Neural progenitor cell (in vitro differentiated cells): ENCODE measurements at places on chromosomes 16 and 17.

DNA sequence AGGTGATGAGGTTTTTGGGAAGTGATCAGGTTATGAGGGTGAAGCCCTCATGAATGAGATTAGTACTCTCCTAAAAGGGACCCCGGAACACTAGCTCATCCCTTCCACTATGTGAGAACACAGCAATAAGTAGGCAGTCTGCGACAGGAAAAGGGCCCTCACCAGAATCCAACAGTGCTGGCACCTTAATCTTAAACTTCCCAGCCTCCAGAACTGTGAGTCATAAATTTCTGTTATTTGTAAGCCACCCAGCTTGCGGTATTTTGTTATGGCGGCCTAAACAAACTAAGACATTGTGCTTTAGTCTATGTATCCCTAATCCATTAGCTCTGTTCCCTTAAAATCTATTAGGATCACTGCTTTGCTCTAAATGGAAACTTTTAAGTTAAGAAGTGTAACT, 8.5 kb downstream of the SLFN12 start:
- DNase-seq = no peak

DNA sequence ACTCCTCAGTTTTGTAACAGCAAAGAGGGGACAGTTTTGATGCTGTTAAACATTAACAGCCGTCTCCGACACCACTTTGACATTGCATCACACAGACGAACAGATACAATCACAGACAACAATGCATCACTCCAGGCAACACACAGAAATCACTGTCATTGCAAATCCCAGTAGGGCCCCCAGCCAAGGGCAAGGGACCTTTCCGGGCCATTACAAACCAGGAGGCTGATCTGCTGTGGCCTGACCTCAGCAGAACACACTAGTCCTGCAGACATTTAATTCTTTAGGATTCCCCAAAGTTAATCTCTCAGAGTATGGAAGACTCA, 136.2 kb upstream of the RCVRN start:
- no peak for DNase-seq

GRCh38 chr17:2335726-2336214, 487 bp downstream of the TSR1 start:
- DNase-seq = peak; percentile 36

DNA sequence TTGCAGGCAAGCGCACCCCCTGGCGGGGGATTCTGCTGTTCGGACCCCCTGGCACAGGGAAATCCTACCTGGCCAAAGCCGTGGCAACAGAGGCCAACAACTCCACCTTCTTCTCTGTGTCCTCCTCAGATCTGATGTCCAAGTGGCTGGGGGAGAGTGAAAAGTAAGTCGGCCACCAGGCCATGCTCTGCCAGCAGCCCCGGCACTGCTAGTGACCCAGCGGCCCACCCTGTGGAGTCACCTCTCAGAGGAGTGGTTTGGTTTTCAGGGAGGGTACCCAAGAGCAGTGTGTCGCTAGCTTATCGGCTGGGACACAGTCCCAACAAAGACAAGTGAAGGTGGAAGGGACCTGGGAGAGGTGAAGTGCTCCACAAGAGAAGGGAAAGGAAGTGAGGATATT, 8.2 kb downstream of the VPS4A start:
- DNase-seq = no peak

GRCh38 chr17:79136596-79136995, 62.0 kb downstream of the ENGASE start:
- no peak for DNase-seq

- no peak for DNase-seq
These were observed 6.5 kb upstream of the ORAI3 start for GRCh38 chr16:30942426-30942806.

- DNase-seq = no peak
These were observed 6.0 kb upstream of the CCL1 start for GRCh38 chr17:34368946-34369500.

GRCh38 chr17:73292031-73292531, 19.7 kb downstream of the CDC42EP4 start:
- DNase-seq = no peak

GRCh38 chr17:76816590-76817135, 51.5 kb upstream of the MGAT5B start:
- DNase-seq = peak; percentile 78

DNA sequence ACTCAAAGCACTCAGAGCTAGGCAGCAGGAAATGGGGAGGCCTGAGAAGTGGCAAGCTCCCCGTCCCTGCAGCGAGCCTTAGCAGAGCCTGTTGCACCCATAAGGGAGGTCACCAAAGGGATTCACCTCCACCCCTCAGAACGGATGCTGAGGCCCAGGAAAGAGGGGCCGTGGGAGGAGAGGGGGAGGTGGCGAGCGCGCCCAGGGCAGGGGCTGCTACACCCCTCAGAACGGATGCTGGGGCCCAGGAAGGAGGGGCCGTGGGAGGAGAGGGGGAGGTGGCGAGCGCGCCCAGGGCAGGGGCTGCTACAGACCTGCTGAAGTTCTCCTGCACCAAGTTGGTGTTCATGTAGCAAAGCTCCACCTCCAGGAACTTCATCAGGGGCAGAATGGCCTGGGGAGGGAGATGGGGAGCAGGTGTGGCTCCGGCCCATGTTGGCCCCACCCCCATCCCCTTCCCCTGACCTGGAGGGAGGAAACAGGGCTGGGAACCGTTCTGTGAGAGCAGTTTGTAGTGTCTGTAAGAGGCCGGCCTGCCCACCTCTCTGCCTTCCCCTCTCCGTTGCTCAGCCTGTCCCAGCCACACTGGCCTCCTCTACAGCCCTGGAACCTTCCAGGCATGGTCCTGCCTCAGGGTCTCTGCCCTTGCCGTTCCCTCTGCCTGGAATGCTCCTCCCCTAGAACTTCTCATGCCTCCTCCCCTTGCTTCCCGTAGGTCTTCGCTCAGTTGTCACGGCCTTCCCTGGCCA, 11.4 kb downstream of the UNC13D start:
- no peak for DNase-seq

DNA sequence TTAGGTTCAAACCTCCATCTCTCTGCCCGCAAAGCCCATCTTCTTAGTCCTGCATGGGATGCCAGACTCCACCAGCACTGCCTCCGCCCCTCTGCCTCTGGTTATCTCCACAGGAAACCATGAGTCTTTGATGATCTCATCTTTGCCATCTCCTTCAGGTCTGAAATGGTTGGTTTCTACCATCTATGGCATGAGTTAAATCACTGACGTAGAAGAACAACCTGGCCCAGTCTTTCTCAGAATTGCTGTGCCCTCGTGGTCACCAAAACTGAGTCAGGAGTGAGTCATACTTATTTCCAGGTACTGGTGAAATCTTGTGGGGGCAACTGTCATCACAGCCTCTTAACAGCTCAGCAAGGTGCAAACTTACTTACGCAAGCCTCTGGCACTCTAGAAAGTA, 468.7 kb upstream of the C16orf82 start:
- no peak for DNase-seq

DNA sequence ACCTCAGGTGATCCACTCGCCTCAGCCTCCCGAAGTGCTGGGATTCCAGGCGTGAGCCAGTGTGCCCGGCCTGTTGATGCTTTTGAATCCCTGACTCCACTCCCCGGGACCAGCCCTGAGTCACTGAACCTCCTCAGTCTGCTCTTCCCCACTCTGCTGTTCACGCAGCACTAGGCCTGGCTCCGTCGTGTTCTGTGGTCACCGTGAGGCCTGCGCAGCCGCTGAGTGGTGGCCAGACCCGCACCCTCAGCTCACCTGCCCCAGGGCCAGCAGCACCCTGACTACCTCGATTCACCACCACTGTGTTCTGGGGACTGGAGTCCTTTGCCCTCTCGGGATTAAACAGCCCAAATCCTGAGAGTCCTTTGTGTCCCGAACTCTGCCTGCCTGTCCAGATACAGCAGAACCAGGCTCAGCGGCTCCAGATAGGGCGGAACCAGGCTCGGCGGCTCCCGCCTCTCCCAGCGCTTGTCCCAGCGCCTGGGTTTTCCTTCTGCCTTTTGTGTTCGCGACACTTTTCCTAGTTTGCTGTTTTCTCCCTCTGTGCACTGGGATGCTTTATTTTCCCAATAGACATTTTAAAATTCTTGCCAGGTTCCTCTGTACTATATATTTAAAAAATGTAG, 58.6 kb upstream of the ENDOV start:
- peak; percentile 11 for DNase-seq

DNA sequence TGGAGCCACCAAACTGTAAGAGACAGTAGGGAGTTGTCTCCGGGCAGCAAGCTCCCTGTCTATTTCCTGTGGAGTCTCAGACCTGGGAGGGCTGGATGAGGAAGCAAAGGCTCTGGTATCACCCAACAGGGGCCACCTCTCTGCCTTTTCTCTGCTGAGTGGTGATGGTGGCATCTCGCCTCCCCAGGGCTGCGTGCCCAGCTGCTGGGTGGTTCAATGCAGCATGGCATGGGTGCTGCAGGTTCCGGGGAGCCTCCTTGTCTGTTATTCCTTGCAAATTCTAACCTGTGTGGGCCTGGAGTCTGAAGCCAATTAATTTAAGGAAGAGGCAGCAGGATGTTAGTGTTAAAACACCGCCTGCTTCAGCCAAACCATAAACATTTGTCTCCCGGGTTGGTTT, 78.2 kb downstream of the CCDC182 start:
- DNase-seq = no peak

GRCh38 chr17:43410557-43411368, 12.0 kb downstream of the ARL4D start:
- DNase-seq = no peak

DNA sequence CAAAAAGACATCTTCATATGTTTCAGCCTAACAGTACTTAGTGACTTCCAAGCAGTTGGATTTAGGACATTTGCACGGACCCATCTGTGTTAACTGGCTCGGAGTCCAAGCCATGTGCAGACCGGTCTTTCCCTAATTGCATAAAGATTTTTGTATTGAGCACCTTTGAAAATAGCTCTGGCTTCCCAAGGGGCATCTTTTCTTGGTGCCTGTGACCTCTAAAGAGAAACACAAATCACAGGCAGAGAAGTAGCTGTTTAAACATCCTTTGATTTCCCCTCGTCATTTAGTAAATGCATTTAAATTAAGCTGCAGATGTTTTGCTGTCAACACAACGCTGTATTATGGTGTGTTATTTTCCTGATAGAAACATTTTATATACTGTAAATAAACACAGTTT, 288.2 kb upstream of the SALL1 start:
- DNase-seq = no peak

DNA sequence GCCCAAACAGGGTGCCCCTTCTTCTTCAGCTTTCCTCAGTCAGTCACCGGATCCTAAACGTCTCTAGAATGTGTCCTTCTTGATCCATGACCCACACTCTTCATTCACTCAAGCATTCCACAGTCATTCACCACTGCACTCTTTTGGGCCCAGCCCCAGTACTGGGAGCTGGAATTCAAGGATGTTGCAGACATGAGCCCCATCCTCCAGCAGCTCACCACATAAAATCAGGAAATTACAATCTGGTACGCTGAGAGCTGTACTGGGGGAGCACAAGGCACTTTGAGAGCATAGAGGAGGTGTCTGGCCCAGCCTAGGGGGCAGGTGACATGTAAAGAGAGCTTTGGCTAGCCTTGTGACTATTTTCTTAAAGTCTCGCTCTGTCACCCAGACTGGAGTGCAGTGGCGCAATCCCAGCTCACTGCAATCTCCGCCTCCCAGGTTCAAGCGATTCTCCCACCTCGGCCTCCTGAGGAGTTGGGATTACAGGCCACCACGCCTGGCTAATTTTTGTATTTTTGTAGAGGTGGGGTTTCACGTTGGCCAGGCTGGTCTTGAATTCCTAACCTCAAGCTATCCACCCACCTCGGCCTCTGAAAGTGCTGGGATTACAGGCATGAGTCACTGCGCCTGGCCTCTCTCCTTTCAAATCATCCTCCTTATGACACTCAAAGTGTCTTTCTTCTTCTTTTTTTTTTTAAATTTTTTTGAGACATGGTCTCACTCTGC, 18.7 kb downstream of the CES4A start:
- DNase-seq = no peak

DNA sequence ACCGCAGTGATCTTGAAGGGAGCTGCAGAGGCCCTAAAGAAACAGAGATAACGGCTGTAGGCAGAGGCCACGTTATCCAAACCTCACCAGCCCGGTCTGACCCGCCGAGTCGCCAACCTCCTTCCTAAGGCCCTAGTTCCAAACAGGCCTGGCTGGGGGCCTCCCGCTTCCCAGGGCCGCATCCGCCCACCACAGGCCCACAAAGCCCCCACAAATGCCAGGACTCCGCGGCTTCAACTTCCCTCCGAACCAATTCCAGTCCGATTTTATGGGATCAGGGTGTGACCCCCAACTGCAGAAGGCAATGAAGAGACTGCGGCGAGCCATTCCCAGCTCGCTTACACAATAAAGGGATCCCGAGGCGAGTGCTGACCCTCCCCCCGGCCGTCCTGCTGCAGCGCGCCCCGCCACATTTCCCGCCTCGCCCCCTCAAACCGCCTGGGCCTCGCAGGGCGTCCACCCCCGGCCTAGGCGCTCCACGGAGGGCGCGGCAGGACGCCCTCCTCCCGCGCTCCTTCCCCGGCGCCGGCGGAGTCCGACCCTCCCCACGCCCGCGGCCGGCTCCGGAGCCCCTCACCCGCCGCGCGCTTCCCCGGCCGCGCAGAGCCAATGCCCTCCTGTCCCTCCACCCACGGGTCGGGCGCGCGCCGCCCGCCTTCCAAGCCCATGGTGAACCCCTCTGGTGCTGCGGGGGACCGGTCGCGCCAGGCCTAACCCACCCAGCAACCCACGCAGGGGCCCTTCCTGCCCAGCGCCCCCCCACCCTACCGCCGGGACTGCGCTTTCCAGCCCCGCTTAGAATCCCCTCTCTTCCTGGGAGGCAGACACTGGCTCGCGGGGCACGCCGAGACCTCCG, 926 bp downstream of the MYH10 start:
- peak; percentile 67 for DNase-seq

- no peak for DNase-seq
These were observed 30.8 kb downstream of the GPR139 start for GRCh38 chr16:20042848-20043247.

- no peak for DNase-seq
These were observed 74.1 kb upstream of the IRX3 start for GRCh38 chr16:54360681-54361080.

DNA sequence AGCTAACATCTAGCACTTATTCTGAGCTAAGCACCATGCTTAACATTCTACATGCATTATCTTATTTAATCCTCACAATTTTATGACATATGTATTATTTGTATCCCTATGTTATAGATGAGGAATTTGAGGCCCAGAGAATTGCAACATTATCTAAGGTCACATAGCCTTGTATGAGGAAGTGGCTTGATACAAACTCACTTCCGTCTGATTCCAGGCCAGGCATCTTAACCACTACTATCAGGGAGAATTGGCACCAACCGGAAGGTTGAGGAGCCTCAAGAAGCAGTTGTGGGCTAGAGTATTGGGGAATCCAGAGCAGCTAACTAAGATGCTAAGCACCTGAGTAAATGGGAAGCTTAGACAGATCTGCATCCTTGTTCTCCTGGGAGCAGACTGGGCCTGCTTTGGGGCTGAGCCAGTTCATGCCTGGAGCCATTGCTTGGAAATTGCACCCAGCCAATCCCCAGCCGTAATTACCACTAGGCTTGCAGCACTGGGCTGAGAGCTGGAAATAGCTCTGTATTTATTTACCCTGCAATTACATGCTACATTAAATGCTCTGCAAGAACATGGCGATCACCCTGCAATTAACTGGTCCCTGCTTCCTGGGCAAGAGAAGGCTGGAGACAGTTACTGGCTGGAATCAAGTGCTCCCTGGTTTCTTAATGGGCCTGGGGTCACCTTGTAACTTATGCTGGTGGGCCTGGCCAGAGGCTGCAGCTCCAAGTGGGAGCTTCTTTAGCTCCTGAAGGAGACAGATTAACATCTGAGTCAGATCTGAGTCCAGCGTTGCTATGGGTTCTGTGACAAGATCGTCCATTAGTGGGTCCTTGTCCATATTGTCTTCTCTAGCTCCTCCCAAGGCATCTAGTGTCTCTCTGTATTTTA, 273.1 kb upstream of the CCL2 start:
- DNase-seq = no peak
